ENCODE measurements at places on chromosomes 6 and 20.

DNA sequence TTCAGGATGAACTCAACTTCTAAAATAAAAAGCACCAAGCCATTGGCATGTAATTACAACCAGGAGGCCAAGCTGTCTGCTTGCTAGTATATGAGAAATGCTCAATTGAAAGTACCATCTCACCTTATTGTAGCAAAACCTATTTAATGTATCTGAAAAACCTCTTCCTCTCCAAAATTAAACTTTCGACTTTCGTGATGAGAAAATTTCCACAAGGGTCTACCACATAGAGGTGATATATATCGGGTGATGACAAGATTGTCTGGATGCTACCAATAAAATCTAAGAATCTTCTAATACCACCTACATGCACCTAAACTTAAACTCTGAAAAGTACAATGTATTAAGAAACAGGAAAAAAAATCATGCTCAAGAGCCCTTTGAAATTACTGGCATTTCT, 74.2 kb downstream of the ATXN1 start:
- DNase-seq: no peak

DNA sequence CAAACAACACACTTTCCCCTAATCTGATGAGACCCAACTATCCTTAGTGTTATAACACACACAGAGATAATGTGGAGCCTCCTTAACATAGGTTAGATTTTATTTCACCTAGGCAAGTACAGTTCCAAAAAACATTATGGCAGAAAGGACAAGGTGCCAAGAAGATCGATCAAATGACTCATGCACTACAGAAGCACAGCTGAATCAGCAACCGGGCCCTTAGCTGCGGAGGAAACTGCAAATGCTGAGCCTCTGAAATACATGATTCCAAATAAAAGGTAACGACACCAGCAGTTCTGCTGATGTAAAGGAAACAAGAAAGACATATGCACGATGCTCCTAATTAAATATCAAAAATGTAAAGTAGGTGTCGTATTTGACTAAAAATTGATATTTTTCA, 19.9 kb upstream of the MUC21 start:
- no peak for DNase-seq

GRCh38 chr20:23702021-23702420, 13.2 kb upstream of the CST4 start:
- no peak for DNase-seq

DNA sequence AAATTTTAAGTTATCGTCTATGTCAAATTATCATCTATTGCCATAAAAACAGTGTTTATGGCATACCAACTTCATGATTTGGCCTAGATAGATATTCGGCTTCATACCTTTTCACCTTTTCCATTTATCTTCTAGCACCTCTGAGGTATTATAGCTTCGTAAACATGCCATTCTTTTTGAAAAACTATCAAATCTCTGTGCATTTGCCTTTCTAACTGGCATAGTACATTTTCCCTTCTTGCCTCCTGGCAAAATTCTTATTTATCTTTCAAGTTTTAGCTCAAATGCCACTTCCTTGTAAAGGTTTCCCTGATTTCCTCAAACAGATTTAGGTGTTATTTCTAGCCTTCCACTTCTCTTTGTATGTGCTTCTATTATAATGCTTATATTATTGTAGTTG, 7.0 kb upstream of the REV3L start:
- no peak for DNase-seq

- no peak for DNase-seq
These were observed 22.3 kb downstream of the NPEPL1 start for GRCh38 chr20:58714923-58715351.

GRCh38 chr6:41063884-41064285, 8.3 kb downstream of the OARD1 start:
- DNase-seq: no peak

DNA sequence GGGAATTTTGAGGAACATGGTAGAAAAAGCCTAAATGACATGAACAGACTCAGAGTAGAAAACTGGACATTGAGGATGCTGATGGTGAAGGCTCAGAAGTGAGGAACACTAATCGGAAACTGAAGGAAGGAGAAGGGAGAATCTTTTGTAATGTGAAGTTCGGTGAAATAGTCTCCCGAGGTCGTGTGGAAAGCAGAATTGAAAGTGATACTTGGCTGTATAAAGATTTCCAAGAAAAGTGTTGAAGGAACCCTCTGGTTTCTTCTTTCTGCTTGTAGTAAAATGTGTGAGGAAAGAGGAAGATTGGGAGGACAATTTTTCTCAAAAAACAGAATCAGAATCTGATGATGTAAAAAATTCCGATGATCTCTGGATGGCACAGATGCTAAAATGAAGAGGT, 115.4 kb downstream of the LAMP5 start:
- no peak for DNase-seq

- no peak for DNase-seq
These were observed 2.0 kb downstream of the TRAF3IP2 start for GRCh38 chr6:111603685-111604084.

- no peak for DNase-seq
These were observed 58.5 kb upstream of the SLC22A16 start for GRCh38 chr6:110534731-110535492.

DNA sequence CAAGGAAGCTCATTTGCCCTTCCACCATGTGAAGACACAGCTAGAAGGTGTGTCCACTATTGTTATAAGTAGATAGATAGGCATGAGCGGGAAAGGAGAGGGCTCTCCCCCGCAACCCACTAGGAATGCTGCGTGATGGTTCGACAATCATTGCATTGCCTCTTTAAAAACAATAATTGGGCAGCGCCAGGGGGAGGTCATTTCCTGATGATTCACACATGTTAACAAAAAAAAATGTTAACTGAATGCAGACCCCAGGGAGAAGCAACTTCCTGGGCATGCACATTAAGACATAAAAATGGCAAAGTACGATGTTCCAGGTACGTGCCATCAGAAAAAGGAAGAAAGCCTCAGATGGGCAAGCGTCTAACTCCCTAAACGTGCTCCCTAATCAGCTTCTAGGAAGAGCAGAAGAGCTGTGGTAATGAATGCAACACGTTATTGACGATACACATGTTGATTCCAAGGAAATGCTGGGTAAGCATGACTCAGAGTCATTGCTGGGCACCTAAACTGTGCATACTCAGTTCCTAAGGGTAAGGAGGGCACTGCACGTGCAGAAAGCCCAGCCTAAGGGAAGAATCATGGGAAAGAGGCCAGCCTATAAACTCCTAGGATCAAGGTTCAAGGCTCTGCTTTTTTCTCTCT, 113.7 kb downstream of the FAM217A start:
- DNase-seq: no peak

GRCh38 chr6:140281236-140281635, 906.8 kb upstream of the CITED2 start:
- DNase-seq: no peak

DNA sequence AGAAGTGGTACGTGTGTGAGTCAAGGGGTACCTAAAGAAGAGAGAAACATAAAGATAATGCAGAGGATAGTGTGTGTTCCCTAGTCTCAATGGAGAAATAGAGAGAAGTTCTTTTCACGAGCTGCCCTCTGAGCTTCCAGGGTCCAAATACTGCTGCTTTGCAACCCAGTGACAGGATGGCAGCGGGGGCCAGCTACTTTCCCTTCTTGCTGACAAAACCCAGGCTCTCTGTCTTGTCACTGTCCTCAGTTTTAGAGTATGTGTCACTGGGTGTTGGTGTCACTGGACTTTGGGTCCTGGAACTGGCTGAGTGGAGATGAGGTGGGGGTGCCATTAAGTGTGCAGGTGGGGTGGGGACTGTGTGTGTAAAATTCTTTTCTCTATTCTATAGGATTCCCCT, 265.6 kb downstream of the CDC5L start:
- DNase-seq: no peak

GRCh38 chr6:45436544-45437438, 59.1 kb upstream of the SUPT3H start:
- DNase-seq: peak; percentile 74

GRCh38 chr6:34929241-34929978, 40.4 kb downstream of the ANKS1A start:
- no peak for DNase-seq

GRCh38 chr6:111888928-111889695, 15.9 kb upstream of the FYN start:
- DNase-seq: no peak

- DNase-seq: no peak
These were observed 5.5 kb downstream of the MDGA1 start for GRCh38 chr6:37691904-37692806.

GRCh38 chr6:156427345-156427744, 349.8 kb upstream of the ARID1B start:
- DNase-seq: peak; percentile 65

- DNase-seq: no peak
These were observed 7.3 kb downstream of the ABT1 start for GRCh38 chr6:26604026-26604425.

DNA sequence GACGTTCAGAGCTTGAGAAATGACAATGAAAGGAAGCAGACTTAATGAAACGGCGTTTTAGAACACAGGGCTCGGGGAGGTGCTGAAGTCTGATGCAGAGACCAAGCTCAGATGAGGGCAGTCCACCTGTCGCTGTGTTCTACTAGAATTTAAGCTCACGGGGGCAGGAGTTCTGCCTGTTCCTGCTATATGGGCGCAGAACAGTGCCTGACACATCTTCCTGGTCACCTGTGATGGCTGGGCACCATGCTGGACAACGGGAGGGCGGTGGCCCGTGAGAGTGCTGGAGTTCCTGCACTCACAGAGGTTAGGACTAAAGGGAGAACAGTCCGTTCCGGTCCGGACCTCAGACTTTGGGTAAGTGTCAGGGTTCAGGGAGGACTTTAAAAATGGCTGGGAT, 130.6 kb downstream of the ERMARD start:
- no peak for DNase-seq

- peak; percentile 11 for DNase-seq
These were observed 170.0 kb downstream of the HACE1 start for GRCh38 chr6:104689551-104690205.

GRCh38 chr6:14985366-14985765, 260.5 kb upstream of the JARID2 start:
- DNase-seq: no peak

GRCh38 chr6:130929036-130929678, 102.0 kb downstream of the SMLR1 start:
- no peak for DNase-seq

DNA sequence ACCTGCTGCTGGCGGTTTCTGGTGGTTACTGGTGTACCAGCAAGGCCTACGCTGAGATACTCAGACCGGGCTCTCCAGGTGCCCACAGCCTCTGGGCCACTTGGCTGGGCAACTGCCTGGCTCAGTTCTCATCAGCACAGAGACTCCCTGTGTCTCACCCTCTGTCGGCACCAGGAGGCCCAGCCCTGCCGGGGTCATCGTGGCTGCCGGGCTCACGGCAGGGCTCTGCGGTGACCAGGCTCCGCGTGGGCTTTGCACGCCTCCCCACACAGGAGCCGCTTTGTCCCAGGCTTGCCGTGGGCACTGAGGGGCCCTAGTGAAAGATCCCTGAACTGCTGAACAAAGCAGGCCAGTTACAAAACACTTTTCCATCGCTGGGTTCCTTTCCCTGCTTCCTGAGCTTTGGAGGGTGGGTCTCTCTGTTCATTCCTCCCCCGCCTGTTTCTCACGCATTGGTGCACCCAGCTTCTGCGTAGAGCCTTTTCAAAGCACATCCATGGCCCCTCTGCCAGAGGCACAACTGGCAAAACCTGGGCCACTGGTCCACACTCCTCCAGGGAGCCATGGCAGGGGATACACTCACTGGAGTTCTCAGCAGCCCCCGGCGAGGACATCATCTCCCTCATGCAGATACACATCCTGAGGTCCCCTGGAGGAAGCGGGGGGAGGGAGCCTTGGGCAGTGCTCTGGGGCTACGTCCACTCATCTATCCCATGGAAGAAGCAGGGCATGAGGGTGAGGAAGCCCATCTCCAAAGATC, 117.0 kb downstream of the NFATC2 start:
- DNase-seq: no peak

DNA sequence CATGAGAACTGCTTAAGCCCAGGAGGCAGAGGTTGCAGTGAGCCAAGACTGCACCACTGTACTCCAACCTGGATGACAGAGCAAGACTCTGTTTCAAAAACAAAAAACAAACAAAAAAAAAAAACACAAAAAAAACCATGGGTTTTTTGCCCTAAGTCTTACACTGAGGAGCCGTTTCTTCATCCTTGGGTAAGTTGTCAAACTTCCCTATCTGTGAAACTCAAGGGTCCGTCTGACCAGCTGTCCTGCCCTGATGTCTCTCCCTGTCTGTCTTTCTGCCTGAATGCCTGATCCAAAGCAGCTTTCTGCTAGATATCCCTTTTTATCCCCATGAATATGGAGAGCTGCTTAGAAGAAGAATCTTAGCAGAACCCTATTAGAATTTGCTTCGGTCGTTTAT, 41.3 kb upstream of the CLDN20 start:
- DNase-seq: no peak

- no peak for DNase-seq
These were observed 216.7 kb downstream of the SYNDIG1 start for GRCh38 chr20:24686156-24686555.

- DNase-seq: peak; percentile 67
These were observed 219.2 kb upstream of the SGK1 start for GRCh38 chr6:134537146-134537555.

DNA sequence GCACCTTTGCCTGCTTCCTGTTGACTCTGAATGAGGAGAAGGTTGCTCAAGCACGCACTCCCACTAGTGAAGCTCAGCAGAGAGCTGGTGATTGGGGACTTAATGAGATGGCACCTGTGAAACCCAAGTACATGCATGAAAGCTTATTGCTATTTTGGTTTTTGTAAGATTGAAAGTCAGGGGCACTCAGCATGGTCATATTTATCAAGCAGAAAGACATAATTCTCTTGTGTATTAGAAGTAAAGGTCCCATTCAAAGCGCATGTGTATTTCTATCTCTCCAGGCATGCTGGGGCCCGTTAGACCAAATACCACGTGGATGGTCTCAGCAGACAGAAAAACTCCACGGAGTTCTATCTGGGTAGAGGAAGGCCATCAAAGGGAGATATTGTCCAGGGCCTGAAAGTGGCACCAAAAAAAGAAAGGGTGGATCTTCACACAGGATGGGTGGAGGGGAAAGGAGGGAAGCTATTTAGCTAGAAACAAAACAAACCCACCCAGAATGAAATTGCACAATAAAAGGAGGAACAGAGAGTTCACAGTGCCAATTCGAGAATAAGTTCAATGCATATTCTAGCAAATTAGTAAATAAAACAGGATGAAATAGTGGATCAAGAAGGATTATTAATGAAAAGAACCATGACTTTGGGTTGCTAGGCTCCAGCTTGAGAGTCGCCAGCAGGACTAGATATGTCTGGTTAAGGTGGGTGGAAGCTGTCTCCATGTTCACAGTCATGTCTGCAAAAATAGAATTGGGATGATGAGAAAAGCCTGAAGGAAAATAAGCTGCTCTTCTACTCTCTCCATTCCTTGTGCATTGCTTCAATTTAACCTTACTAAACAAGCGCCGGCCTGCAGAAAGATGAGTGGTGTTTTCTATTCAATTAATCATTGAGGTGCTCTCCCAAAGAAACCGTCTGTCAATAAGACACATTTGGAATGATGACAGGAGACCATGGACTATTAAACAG, 224.9 kb upstream of the DTNBP1 start:
- no peak for DNase-seq
